ENCODE measurements at places on chromosomes 1 and 21.

- peak; percentile 56 for DNase-seq
Measured at GRCh38 chr1:240555524-240555923, 56.4 kb downstream of the GREM2 start.

GRCh38 chr1:200323856-200324400 is 85.9 kb downstream of the ZNF281 start:
- no peak for DNase-seq

DNA sequence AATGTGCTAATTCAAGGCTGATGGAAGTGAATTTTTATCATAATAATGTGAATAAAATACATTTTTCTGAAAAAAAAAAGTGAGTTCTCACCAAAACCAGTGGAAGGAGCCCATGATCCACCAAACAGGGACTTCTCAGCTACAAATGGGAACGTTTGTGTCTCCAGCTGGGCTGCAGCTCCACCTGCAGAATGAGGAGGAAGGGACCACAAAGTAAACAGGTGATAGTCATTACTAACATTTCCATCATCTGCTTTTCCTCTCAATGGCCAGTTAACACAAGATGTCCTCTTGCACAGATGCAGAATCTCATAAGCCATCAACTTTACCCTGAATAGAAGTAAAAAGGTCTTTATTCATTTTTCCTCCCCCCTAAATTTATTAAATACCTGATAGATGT is 246.2 kb downstream of the MRPL39 start:
- no peak for DNase-seq

DNA sequence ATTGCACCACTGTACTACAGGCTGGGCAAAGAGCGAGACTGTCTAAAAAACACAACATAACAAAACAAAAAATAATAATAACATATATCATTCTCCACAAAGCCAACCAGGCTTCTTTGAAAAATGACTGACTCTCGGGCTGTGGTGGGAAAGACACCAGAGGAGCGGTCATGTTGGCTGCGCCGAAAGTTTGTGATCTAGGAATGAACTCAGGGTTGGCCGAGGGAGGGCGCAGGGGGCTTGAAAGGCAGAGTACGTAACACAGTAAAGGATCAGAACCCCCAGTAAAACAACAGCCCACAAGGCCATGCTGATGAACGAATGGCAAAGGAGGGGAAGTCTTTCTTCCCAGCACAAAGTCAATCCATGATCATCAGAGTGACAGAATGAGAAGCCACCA is 4.7 kb downstream of the SLC35E2B start:
- DNase-seq, result no peak

DNA sequence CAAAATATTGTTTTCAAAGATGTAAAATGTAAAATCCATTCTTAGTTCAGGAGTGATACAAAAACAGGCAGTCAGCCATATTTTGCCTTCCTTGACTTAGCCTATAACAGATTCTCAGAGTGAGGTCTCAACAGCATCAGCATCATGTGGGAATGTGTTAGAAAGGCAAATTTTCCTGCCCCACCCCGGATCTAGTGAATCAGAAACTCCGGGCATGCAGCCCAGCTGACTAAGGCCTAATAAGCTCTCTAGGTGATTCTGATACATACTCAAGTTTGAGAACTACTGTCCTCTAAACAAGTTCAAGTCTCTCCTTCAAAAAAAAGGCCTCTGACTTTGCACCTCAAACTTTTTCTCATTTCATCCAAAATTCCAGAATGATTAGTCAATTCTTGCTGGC is 46.9 kb upstream of the PRRC2C start:
- peak; percentile 95 for DNase-seq

DNA sequence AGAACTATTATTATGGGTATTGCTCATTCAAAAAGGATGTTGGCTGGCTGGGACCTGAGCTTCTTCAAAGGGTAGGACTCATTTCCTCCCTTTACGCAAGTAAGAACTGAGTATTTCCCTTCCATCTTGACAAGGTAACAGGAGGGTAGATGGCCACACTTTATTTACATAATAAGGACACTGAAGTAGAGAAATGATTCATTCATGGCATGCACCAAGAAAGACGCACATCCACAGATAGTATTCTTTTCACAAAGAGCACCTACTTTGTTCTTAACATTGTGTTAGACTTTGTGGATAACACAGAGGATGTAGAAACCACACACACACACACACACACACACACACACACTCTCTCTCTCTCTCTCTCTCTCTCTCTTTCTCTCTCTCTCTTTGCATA is 82.9 kb downstream of the FAM78B start:
- DNase-seq, result no peak

GRCh38 chr21:34808569-34809204 is 139.9 kb downstream of the CLIC6 start:
- peak; percentile 61 for DNase-seq

GRCh38 chr1:40049725-40050124 is 9.2 kb downstream of the CAP1 start:
- peak; percentile 57 for DNase-seq

GRCh38 chr1:165452336-165453130 is 7.6 kb upstream of the RXRG start:
- no peak for DNase-seq

DNA sequence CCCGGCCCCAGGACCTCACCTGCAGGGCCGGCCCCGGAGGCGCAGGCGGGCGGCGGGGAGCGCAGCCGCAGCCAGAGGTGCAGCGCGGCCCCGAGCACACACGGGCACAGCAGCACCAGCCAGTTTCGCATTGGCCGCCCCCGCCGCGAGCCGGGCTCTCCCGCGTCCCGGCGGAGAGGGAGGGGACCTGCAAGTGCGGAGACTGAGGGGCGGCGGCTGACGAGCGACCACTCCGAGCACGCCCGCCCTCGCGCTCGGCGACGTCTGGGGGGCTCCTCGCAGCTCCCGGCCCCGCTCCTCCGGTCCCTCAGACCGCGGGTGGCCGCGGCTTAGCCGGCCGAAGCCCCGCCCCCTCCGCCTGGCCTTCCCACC is at the start of gene B3GALNT2:
B3GALNT2 (minus strand) TSS at position 331 of the 372 bp plus-strand sequence; CDS start at position 131, 200 bp downstream.
- DNase-seq, result no peak

DNA sequence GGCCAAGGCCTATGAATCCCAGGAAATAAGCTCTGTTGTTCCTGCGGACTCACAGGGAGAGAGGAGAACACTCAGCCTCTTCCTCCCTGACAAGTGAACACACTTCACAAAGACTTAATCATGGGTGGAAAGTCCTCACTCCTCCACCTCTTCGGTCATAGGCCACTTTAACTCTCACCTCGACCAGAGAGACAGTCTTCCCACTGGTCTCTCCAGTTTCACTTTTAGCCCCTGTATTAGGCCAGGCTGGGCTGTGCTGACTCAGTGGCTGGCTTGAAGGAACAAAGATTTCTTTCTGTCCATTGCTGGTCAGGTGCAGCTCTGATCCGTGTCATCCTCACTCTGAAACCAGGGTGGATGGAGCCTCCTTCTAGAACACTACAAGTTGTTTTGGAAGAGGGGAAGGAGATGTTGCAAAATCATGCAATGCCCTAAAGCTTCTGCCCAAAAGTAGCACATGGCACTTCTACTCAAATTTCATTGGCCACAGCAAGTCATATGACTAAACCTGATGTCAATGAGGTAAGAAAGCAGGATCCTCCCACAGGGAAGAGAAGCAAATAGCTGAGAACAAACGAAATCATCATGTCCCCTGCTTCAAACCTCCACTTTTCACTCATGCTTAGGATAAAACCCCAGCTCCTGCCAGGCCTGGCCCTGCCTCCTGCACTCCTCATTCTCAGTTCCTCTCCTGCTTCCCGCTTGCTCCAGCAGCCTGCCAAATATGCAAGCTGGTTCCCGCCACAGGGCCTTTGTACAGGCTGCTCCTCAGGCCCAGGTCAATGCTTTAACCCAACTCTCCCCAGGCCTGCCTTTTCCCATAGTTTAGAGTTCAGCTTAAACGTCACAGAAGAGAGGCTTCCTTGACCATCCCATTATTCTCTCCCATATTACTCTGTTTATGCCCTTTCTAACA is 150.5 kb upstream of the RUNX3 start:
- DNase-seq, result peak; percentile 25
